ENCODE measurements at places on chromosomes 1 and 21. TPM values are rescaled to one million over a fixed set of nuclear protein-coding genes. Genes with fewer than 3 reads are reported as not detected.

GRCh38 chr1:227490001-227490400, 73.4 kb upstream of the ZNF678 start:
- DNase-seq, result no peak

DNA sequence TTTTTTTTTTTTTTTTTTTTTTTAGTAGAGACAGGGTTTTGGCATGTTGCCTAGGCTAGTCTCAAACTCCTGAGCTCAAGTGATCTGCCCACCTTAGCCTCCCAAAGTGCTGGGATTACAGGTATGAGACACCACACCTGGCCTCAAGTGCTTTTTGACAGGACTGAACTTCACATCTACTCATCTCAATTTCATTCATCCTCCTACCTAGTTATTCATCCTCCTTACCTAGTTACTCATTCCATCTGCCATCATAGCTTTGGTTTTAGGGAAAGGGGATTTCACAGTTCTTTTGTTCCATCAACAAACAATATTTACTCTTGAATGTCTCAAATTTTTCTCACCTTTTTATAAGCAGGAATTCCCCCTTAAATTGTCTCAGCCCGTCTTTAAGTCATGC, 38.6 kb upstream of the RALGPS2 start:
- DNase-seq, result no peak

DNA sequence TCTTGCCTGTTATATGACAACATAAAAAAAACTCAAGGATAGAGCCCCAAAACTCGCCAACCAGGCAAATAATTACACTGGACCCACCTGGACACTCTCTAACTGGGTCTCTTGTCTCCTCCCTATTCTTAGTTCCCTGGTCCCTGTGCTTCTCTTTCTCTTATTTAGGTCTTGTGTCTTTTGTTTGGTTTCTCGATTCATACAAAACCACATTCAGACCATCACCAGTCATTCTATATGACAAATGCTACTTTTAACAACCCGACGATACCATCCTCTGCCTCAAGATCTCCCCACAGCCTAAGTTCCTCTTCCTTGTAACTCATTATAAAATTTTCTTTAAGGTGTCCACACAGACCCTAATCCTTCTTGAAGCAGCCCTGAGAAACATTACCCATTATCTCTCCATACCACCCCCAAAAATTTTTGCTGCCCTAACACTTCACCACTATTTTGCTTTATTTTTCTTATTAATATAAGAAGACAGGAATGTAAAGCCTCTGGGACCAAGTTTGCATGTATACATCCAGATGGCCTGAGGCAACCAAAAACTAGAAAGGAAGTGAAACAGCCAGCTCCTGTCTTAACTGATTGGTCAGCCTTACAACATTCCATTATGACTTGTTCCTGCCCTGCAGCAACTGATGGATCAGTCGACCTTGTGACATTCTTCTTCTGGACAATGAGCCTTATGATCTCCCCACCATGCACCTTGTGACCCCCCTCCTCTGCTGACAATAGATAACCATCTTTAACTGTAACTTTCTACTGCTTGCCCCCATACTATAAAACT, 638.2 kb downstream of the AMY1C start:
- no peak for DNase-seq

GRCh38 chr1:230794871-230795605, 47.9 kb downstream of the CAPN9 start:
- no peak for DNase-seq

DNA sequence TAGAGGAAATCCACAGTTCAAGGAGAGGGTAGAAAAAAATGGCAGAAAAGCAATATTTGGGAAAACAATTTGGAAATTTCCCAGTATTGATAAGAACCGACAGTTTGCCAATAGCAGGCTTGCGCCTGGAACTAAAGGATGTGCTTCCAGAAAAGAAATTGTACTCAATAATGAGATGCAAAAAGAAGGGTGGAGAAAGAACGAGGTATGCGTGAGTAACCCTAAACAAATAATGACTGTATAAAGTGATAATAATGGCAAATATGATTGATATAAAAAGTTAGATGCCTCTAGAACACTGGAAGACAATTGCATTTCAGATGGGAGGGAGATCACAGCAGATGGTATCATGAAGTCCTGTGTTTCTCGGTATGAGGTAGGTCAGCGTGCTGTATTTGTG, 458.9 kb downstream of the DSCAM start:
- DNase-seq, result no peak

GRCh38 chr1:47569681-47570470, 132.0 kb downstream of the FOXD2 start:
- DNase-seq, result peak; percentile 50

GRCh38 chr1:172442404-172442803, 1.5 kb downstream of the PIGC start:
- no peak for DNase-seq

Gene MCOLN2
- 3.8 TPM for total RNA-seq

Gene ASCL5
- total RNA-seq, result not detected

Gene BEST4
- total RNA-seq, result not detected

Gene MAB21L3
- 0.29 TPM for total RNA-seq

Gene SIK1
- total RNA-seq, result 0.80 TPM

Gene TINAGL1
- total RNA-seq, result 144 TPM

Gene CXADR
- 0.32 TPM for total RNA-seq

All from breast epithelium (tissue), 4 donors.